ENCODE measurements at places on chromosomes 6 and 20.

DNA sequence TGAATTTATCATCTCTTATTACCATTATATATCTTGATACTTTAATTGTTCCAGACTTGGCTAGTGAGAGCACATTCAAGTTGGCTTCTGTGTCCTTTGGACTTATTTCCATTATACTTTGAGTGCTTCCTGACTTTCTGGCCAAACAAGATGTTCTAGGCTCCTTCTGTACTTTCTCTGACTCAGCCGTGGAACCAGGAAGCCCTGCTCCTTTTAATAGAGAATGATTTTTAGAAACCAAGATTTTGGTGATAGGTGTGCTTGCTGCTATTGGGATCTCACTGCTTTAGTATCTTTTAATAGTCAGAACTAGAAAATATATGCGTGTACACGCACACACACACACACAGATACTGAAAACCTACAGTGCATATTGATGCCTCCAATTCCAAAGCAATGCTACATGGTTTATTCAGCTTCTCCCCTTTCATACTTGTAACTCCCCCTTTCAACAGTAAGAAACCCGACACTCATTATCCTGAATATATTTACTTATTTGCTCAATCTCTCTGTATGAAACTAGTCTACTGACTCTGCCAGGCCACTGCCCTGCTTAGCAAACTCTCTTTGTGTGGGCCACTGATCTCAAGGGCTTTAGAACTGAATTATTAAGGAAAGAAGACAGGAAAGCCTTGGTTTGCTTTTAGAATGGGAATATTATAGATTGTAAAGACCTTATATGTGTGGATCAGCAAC is 42.7 kb upstream of the EZR start:
- DNase-seq = no peak

GRCh38 chr20:32652739-32653526 is 20.8 kb downstream of the C20orf203 start:
- peak; percentile 76 for DNase-seq

DNA sequence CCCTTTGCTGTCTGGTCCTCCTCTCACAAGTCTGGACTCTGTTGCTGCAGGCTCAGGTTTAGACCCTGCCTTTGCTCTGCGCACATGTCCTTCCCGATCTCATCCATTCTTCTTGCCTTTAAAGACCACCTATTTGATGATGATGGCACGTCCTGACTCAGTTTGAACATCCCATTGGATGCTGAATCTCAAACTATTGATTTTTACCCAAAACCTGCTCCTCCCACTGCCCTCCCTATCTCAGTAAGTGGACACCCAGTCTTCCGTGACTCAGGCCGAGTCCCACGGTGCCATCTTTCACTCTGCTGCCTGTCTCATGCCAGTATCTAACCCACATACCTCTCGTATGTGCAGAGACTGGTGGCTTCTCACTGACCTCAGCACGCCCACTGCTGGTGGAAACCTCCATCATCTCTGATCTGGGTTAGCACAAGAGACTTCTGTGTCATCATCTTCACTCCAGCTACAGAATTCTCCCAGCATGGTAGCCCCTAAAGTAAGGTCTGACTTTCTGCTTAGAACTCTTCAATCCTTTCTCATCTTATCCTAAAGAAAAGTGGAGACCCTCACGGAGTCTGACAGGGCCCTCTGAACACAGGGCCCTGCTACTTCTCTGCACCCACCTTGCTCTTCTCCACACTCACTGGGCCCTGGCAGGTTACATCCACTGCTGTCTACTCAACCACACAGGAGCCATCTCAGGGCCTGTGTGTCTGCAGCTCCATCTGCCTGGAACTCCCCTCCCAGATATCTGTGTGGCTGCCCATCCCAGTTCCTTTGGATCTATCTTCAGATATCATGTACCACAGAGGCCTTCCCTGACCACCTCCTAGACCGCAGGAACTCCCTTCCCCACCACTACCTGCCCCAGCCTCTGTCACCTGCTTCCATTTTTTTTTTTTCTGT is 387.1 kb upstream of the AGPAT4 start:
- DNase-seq = no peak

DNA sequence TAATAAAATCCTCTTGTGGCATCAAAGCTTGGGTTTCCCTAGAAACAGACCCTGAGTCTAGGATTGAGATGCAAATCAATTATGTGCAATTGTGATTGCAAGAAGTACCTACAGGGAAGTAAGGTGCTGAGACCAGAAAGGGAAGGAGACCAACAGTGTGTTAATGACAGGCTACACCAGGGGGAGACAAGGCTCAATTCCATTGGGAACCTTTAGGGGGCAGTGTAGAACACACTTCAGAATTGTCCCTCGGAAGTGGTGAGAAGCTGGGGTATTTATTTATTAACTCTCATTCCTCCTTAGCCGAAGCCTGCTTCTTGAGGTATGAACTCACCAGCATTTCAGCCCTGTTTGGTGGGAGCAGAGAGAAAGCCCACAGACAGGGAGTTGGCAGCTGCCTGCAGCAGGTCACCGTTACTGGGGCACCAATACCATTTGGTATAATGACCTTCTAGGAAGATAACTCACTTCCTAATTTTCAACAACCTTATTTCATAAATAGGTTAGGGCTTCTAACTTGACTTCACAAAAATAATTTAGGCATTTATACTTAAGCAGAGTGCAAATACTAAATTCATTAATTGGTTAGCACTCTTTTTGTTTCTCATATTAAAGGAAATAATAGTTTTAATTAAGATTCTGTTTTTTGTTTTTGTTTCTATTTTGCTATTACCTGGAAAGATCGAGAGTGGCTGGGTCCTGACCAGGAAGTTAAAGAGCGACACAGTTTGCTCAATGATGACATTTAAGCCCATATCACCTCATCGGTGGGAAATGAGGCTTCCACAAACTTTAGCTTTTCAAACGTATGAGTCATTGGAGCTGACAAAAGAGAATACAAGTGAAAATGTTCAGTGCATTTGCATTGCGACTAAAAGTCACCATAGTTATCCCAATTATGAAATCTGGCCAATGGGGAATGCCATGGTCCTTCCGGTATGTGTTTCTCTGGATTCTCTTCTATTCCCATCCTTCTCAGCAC is 94.8 kb downstream of the BTBD3 start:
- no peak for DNase-seq

DNA sequence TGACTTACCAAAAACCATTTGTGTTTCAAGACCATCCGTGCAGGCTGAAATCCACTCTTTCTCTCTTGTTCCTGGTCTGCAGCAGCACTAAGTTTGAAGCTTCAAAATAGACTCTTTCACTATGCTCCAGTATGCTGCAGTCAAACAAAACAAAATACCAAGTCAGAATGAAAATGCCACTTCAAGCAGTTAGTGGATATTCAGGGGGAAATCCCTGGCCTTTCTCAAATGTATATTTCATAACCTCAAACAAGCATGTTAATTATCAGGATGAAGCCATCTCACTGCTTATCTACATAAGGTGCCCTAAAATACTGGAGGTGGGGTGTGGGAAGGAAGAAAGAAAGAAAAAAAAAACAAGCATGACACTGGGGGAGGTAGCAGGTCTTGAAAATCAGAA is 103.5 kb downstream of the ATXN1 start:
- no peak for DNase-seq

DNA sequence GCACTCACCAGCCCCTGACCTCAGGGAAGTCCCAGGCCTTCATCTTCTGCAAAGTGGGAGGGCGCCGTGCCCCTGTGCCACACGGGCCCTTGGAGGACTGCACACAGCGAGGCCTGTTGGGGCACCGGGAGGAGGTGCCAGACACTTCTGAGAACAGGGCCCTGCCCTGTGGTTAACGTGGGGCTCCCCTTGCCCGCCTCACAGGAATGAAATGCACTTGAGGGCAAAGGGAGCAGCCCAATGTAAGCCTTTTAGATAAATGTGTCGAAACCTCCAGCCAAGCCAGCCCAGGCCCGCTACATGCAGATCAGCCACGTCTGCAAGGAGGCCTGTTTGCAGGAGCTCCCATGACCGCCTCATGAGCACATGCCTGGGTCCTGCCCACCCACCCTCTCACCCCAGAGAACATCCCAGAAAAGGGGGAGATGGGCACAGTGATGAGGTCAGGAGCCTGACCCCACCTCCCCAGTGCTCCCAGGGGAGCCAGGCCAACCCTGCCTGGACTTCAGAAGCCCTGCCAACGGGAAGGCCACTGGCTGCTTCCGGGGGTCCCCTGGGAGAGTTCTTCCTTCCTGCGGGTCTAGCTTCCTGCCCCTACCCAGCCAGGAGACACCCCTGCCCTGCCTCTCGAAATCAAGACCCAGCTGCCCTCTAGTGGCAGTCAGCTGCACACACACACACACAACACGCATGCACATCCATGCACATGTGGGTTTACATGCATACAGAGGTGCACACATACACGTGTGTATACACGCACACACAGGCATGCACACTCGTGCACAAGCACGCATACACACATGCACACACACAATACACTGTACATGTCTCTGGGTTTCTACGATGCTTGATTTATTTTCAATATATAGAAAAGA is 178.7 kb downstream of the TAF4 start:
- no peak for DNase-seq

DNA sequence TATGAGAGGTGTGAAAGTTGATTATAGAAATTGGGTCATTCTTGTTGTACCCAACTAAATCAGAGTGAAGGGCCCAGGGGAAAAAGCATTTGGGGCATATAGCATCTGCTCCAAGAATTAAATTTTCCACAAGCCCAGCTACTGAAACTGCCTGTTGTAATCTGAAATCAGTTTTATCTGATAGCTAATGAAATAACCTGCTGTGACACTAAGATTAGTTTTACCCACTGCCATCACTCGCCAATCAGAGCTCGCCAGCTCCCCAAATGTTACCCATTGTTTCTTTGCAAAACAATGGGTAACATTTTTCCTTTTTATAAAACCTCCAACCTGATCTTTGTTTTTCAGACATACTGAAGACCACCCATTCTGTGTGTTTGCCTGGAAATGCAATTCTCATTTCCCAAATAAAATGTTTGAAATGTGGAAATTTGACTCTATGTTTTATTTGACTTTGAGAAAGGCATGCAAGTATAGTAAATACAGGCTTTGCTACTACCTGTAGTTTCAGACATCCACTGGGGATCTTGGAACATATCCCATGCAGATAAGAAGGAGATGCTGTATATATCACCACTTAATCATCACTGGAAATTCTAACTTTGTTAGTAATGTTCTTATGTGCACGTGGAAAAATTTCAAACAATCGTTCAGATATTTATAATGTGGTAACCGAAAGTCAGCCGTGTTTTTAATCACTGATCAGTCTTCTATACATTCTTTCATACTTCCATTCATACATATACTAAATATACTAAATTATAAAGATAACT is 6.3 kb upstream of the AHI1 start:
- no peak for DNase-seq

DNA sequence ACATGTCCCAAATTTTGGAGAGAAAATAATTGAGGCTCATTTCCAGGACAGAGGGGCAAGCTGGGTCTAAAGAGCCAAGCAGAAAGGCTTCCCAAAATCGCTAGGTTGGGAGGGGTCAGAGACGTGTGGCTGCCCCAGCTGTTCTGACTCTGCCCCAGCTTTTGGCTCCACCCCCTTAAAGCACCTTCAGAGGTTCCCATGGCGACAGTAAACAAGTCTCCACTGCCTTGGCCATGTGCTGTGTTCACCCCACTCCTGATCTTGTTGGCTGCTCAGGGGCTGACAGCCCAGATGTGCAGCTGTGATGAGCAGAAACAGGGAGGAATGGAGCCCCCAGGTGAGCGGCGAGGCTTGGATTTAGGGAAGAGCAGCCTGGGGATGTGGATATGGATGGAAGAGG is 72.8 kb upstream of the SPTLC3 start:
- DNase-seq = no peak

DNA sequence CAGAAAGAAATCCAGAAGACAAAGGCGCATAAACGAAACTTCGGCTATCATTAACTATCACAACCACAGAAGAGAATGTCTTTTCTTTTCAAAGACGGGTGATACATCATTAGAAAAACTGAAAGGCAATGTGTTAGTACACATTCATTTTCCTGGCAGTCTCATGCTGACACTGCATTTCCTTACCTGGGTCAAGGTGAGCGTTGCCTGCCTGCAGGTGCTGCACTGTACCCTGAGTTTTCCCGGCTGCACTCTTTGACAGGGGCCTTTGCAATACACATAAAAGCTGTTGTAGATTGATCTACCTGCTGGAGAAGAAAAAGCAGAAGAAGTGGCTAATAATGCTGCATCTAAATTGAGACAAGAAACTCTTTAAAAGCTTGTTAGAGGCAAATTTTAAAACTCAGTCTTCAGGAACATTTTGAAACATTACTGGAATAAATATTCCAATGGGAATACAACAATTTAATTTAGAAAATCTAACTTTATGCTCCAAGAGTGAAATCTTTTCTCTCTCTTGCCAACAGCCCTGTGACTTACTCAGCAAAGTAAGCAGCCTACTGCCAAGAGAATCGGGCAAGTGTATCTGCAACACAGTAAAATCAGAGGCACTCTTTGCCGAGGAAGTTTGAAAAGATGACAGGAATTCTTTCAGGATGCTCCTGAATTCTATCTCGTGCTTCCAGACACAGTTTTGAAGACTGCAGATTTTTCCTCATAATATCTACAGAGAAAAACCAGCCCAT is 526.4 kb downstream of the PRKN start:
- no peak for DNase-seq

DNA sequence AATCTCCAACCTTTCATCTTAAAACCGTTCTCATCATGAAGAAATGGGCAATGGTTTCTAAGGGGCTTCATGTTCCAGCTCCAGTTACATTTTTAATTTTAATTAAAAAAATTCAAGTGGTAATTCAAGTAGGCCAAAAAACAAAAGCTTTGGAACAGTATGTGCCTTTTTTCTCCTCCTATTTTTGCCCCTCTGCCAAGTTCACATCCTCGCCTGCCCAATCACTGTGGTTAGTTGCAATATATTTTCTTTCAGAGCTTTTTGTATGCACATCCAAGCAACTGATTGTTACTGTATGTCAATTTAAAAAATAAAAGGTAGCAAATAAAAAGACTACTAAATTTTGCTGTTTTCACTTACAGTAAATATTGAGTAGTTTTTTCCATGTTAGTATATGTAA is 99.8 kb upstream of the B3GAT2 start:
- no peak for DNase-seq

- DNase-seq = no peak
Observed at GRCh38 chr6:108250240-108250866, 10.5 kb downstream of the SNX3 start.

- DNase-seq = no peak
Observed at GRCh38 chr20:36251426-36251825, 15.1 kb downstream of the AAR2 start.

GRCh38 chr6:20056350-20056992 is 155.8 kb downstream of the MBOAT1 start:
- peak; percentile 3 for DNase-seq

GRCh38 chr6:35449287-35449881 is 2.8 kb upstream of the FANCE start:
- no peak for DNase-seq

Data from bone marrow (tissue), 2 donors.